CD4-positive, alpha-beta T cell treated with Interleukin-4 for 1 hour (primary cell): ENCODE measurements at places on chromosomes 13 and 19.

GRCh38 chr19:590396-590745 lies 690 bp downstream of the HCN2 start:
- no peak for DNase-seq

DNA sequence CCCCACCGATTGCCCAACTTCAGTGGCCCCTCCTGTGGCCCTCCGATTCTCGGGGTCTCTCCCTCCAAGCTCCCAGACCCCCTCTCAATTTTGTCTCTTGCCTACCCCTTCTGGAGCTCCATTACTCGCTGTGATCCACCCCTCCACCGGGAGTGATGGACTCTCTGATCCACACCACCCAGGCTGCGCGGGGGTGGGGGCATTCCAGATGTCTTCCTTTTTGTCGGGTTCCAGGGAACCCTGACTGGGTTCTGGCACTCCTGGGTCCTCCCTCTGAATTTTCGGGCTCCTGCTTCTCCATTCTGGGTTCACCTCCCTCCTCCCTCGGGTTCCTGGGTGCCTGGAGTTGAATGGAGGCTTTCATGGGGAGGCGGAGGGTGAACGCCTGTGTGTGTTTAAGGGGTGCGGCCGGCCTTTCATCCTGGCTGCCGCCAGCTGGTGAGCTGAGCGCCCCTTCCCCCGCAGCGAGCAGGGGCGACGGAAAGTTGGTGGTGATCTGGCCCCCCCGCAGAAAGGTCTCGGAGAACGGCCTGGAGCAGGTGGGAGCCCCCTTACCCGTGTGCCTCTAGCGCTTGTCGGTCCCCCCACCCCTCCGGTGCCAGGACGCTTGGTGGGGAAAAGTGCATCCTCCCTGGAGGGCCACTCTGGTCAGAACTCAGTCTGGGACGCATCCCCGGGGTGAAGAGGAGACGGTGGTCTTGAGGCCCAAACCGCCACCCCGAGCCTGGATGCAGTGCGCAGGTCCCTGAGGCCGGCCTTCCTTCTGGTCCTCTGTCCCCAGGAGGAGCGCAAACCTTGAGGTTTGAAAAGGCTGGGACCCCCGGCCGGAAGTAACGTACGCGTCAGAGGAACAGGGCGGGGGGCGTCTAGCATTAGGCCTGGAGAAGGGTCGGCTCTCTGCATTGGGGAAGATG lies 1.6 kb downstream of the MISP3 start:
- no peak for DNase-seq

DNA sequence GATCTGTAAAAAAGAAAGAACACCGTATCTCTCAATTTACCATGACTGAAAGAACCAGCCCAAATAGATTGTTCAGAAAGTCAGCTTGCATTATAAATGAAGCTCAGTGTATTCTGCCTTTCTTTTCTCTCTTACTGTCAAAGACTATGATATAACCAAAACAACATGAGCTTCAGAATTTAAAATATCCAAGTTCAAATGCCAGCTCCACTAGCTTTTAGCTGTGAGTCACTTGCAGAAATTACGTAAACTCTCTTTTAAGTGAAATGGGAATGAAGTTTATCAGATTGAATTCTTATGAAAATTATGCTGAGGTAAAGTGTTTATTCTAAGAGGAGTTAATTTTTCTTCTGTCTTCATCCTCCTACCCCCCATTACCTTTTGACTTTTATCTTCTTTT lies 20.0 kb upstream of the POSTN start:
- DNase-seq, result no peak

DNA sequence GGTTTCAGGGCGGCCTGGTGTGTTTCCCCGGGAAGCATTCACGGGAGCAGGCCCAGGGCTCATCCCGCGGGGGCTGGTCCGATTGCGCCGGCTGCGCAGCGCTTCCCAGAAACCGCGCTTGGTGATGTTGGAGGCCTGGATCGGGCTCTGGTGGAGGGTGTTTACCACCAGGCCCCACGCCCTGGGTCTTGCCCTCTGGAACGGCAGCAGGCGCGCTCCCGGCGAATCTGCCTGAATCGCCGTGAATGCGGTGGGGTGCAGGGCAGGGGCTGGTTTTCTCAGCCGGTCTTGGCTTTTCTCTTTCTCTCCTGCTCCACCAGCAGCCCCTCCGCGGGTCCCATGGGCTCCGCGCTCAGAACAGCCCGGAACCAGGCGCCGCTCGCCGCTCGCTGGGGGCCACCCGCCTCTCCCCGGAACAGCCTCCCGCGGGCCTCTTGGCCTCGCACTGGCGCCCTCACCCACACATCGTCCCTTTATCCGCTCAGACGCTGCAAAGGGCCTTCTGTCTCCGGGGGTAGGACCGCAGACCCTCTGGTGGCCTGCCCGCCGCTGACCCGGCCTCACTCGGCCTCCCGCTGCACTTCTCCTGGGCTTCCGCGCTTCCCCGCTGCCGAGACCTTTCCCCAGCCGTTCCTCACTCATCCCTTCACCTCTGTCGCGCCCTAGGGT lies 69.4 kb upstream of the GJB6 start:
- DNase-seq, result no peak

- DNase-seq, result peak; percentile 22
Measured at GRCh38 chr13:45120967-45121831, 889 bp downstream of the GTF2F2 start.

- peak; percentile 44 for DNase-seq
Measured at GRCh38 chr19:45607071-45608029, 5.3 kb upstream of the GPR4 start.

DNA sequence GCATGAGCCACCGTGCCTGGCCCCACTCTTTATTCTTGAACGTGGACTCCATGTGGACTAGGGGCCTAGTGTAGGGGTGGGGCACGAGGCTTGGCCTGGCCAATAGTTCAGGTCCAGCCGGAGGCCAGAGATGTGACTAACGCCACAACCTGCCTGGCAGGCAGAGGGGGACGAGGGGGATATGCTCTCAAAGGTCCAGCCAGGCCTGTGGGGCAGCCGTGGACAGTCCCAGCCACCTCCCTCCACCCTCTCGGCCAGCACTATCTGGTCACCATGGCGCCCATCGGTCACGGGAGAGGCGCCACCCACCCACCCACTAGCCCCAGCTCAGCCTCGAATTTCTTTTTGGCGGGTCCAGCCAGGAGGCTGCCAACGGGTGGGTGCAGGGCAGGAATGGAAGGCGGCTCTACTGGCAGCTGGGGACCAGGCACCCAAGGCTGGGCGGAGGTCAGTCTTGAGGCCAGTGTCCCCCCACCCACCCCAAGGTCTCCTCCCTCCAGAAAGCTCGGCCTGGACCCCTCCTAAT lies 2.2 kb upstream of the CERS1 start:
- no peak for DNase-seq

GRCh38 chr13:43720780-43721397 lies 65.9 kb downstream of the ENOX1 start:
- no peak for DNase-seq

DNA sequence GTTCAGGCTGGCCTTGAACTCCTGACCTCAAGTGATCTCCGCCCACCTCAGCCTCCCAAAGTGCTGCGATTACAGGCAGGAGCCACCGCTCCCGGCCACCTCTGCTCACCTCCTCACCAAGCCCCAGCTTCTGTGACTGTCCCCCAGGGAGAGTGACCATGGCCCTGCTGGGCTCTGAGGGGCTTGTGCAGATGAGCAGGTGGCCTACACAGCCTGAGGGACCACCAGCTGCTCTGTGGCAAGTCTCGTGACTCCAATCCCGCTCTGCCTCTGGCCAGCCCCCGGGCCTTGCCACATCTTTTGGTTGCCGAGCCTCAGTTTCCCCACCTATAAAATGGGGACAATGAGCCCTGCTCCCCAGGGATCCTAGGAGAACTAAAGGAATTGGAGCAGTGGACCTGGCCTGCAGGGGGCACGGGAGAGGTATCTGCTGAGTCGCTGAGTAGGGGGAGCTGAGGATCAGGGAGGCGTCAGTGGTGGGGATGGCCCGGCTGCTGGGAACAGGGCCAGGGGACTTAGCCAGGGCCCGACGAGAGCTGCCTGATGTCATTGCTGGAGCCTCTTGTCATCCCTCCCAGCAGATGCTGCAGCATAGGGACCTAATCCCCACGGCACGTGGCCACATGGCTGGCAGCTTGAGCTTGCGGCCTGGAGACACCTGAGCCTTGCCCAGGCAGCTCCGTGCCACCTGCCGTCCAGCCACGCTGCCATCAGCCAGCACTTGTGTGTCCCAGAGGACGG lies 74.7 kb downstream of the GADD45B start:
- no peak for DNase-seq

DNA sequence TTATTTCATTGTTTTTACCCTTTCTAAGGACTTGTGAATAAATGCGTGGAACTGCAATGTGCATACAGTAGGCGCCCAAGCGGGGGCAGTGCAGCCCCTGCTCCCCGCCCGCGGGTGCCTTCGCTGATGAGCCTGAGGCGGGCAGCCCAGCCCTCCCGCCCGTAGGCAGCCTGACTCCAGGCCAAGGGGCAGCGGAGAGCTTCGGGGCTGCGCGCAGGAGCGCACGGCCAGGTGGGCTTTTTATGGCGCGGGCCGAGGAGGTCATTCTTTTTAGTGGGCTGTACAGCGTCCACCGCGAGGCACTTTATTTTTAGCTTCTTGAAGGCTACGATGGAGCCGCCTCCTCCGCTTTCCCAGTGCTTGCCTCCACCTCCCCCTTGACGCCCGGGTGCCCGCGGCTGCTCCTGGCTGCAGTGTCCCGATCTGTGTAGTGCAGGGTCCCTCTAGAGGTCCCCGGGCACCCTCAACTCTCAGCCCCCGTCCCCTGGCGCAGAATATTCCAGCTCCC lies 60.5 kb downstream of the CCNE1 start:
- DNase-seq, result peak; percentile 21

DNA sequence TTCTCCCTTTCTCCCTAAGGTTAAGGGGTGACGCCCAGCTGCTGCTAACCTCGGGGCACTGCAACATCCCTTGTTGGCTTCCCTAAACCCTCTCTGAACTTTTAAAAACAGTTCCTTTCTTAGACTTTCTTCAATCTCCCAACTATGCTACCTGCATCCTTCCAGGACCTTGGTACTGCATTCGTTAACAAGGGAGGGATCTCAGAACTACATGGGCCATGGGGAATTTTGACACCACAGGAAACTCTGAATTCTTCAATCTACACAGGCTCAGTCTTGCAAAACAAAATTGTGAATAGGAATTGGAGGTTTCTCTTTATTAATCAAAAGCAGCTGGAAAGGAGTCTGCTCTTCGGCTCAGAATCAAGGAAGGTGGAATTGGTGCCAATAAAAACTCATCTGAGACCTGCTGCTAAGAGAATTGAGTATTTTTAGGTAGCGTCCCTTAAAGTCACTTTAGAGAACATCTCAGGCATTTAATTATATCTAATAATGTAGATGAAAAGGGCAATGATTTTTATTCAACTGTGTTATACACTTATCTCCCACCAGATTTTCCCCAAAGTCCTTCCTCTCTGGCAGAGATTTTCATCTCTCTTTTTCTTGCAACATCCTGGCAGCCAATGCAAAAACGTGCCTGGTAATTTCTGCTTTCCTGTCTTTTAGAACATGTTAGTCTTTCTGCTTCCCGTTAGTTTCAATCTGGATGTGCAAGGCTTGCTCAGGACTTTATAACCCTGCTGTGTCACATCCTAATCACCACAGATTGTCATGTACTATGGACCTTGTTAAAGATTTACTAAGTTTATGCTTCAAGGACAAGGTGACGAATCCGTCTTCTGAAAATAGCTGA lies 69.1 kb upstream of the SLC15A1 start:
- no peak for DNase-seq

GRCh38 chr19:6736917-6737283 lies 480 bp downstream of the GPR108 start:
- DNase-seq, result no peak

DNA sequence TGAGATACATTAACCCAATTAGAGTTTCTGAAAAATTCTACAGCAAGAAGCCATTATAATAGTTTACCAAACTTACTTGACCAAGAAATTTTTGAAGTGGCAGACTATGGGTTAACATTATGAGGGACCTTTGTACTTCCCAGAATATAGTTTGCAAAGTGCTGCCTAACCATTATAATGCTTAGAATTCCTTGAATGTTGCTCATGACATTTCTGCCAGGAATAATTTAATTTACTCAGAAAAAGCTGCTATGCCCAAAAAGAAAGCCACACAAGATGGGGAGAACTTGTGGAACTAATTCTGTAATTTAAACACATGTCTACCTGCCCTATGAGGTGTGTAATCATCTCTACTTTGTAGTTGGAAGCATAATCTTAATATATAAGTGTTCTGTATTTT lies 58.1 kb upstream of the MYCBP2 start:
- DNase-seq, result no peak

GRCh38 chr19:50311723-50312635 lies 17.2 kb downstream of the KCNC3 start:
- no peak for DNase-seq

DNA sequence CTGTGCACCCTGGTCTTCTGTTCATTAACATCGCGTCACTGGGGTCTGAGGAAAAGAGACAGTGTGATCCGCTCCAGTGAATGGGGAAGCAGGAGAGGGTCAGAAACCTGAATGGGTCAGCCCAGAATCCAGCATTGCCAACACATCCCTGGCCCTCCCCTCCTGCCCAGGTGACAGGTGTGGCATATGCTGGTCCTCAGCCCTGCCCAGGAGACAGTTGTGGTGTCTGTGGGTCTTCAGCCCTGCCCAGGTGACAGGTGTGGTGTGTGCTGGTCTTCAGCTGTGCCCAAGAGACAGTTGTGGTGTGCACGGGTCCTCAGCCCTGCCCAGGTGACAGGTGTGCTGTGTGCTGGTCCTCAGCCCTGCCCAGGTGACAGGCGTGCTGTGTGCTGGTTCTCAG lies 8.0 kb downstream of the TFDP1 start:
- DNase-seq, result no peak

DNA sequence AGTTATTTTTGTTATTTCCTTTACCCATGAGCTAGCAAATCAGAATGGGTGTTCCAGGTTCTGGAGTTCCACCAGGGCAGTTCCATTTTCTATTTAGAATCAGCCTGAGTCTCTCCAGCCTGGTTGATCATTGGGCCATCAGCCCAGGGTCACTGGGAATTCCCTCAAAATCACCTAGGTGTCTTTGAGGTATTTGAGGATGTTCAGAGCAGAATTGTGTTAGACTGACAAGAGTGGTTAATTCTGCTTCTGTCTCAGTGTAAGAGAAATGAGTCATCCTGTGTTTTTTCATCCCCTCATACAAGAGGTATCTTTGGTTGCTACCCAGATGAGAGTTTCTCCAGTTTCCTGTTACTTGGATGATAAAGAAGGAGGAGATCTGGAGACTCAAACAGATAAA lies 11.7 kb downstream of the ZNF66 start:
- no peak for DNase-seq

GRCh38 chr13:36526897-36527296 lies 94.6 kb downstream of the CCNA1 start:
- no peak for DNase-seq

DNA sequence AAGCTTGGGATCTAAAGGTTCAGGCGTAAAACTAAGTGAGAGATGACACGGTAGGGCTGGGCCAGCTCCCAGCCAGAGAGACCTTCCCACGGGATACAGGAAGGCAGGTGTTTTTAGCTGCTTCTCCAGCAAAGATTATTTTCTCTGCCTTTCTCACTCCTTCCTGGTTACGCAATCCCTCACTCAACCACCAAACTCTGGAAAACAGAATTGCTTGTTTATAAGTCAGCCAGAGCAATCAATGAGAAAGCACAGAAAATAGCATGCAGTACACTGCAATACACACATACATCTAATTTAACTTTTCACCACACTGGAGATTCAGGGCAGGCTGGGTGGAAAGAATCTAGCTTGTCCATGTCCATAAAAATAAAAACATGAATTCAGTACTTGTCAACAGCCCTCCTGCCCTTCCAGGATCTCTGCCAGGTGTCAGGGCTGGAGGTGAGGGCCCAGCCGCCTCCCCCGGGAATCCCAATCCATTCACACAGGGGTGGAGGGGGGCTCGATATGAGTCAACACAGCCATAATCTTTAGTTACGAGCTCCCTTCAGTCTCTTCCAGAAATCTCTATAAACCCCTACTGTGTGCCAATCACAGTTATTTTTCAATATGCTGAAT lies 12.2 kb downstream of the RHPN2 start:
- DNase-seq, result no peak

- no peak for DNase-seq
Measured at GRCh38 chr13:112449545-112449930, 73.4 kb downstream of the SPACA7 start.
